ENCODE measurements at places on chromosomes 7 and 10.

- DNase-seq, result no peak
These were observed 183.7 kb downstream of the KCND2 start for GRCh38 chr7:120456699-120457098.

- no peak for DNase-seq
These were observed 335.3 kb downstream of the GFRA1 start for GRCh38 chr10:115937768-115938056.

GRCh38 chr10:45064998-45065397, 64.3 kb downstream of the ZNF22 start:
- no peak for DNase-seq

- no peak for DNase-seq
These were observed 47.2 kb upstream of the MKI67 start for GRCh38 chr10:128173386-128173785.

DNA sequence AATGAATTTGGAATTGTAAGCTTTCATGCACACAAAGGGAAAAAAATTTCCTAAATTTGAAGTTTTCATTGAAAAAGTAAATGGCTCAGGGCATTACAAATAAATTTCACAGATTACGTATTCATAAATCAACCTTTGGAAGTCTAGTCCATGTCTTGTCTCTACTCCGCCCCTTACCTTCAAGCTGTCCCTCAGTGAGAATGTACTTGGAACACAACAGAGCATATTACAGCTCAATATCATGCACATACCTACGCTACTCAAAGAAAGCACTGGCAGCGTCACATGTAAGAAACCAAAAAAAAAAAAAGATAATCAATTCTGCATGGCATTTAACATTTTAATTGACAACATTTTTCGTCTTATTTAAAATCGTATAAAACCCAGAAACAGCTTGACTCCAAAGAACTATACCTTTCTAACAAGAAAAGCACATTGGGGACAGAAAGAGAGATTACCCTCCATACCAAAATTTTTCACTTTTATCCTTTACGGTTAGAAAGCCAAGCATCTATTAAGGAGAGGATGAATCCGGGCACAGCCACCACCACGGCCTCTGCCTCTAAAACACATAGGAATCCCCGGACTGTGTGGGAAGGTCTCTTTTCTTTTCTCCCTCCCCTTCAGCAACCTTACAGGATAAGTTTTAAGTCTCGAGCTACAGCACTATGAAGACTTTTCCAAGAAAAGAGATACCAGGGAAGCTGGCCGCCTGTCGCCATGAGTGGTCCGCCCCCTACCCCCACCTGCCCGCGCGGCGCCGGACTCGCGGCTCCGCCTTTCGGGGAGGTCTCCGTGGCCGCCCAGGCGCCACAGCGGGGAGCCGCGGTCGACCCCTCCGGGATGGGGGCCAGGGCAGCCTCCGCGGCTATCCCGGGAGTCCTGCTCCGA, 1.1 kb downstream of the JMJD1C start:
- DNase-seq, result no peak

DNA sequence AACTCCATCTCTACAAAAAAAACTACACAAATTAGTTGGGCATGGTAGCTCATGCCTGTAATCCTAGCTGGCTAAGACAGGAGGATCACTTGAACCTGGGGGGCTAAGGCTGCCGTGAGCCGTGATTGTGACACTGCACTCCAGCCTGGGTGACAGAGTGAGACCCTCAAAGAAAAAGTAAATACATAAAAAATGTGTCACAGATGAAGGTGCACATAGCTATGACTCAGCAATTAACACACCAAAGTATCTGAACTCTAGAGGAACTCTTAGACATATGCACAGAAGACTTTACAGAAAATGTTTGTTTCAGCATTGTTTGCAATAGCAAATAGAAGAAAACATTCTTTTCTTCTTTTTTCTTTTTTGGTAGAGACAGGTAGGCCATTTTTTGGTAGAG, 8.3 kb downstream of the C10orf62 start:
- no peak for DNase-seq

DNA sequence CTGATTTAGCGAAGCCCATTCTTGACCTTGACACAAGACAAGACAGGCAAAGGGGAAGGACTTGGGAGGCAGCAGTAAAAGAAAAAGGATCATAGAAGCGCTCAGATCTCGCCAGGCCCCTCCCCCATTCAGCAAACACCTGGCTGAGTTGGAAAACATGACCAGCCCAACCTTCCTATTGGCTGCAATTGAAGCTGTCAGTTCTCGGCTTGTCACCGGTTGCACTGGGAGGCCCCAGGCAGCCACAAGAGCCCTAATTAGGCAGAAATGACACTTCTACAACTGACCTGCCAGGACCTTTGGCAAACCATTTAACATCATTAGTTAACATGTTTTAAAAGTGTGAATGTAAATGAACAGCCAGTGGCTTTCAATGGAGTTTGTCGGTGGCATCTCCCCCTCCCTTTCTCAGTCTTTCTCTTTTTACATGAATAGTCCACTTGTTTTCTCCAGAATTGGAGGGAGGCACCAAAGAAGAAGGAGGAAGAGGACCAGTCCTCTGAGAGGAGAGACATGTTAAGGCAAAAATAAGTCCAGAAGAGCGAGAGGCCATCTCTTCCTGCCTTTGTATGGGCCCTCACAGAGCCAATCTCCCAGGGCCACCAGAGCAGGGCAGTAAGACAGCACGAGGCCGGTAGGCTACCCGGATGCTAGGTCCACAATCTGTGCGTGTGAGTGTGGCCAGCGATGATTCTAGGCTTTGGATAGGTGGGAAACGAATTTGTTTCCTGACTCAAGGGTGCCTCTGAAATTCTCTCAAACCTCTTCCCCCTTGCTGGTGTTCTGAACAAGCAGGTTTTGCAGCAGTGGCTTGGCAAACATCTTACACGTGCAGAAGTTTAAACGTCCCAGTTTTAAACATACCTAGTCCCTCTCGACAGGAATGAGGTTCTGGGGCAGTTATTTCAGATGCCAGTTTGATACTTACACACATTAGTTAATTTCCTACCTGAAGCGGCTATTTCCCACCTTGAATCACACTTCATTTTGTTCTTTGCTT, 15.0 kb upstream of the ENO4 start:
- peak; percentile 35 for DNase-seq

DNA sequence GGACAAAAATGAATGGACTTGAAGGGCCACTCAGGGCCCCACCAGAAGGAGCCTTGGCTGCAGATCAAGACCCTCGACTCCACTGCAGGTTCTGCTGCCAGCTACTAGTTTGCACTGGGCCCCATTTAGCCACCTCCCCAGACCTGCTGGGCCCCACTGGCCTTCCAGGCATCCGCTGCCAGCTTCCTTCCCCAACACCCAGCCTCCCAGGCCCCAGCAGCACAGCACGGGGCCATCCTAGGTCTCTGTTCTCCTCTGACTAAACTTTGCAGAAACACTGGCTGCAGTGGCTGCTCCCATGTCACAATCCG, 277.4 kb upstream of the KLF14 start:
- no peak for DNase-seq

DNA sequence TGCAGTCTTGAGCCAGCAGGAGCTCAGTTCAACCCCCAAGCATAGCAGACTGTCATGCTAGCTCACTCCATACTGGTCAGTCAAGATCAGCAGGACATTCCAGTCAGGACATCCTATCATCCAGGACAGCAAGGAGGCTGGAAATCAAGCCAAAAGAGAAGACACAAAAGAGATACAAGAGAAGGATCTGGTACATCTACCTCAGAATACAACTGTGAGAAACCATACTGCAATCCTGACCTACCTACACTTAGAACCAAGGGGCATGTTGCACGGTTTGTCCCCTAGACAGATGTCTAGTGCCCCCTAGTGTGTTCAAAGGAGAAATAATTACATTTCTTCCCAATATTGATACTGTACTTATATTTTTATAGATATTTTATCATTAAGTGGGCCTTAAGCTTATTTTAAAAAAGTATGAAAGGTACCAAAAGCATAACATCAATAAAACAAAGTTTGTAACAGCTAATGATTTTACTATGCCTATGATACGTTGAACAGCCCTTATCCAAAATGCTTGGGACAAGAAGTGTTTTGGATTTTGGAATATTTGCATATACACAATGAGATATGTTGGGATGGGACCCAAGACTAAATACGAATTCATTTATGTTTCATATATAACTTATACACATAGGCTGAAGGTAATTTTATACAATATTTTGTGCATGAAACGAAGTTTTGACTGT, 26.7 kb downstream of the ERCC6 start:
- no peak for DNase-seq

DNA sequence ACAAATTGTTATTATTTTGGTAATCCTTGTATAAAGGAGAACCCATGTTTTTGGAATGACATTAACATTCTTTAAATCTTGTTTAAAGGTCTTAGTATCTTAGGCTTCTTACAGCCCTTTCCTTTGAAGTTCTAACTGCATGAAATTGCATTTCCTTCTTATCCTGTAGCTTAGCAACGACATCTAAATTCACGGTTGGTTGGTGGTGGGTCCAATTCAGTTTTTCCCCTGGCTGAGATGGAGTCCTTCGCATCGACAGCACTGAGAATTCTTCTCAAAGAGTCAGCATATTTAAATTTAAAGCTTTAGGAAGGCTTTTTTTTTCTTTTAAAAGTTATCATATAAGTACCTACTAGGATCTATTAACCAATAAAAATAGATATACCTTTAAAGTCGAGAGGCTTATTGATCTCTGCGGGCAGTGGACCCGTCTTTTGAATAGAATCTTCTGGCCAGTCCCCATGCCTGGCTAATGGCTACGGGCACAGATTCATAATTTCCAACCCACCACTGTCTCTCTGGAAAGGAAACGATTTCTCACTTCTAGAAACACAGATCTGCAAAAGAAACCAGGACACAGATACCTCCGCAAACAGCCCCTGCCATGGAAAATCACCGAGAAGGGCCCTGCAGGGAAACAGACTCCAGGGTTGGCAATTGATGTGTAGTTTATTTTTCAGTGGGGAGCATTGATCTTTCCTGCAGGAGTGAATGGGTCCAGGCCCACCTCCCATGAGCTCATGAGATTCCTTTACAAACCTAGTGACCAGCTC, 63.4 kb downstream of the RAMP3 start:
- DNase-seq, result no peak

DNA sequence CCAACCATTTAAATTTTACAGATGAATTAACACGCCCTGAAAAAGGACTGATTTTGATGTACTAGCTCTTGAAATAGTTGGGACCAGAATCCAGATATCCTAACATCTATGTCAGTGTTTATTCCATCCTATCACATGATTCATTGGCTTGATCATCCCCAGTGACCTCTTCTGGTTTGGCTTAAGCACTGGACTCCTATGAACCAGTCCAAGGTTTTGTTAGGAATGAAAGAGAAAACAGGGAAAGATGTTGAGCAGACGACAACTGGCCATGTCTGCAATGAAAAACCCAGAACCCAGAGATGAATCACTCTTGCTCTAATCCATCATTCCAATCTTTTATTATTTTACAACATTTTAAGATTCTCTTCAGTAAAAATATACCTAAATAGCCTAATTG, 1080.9 kb downstream of the SORCS1 start:
- DNase-seq, result no peak

DNA sequence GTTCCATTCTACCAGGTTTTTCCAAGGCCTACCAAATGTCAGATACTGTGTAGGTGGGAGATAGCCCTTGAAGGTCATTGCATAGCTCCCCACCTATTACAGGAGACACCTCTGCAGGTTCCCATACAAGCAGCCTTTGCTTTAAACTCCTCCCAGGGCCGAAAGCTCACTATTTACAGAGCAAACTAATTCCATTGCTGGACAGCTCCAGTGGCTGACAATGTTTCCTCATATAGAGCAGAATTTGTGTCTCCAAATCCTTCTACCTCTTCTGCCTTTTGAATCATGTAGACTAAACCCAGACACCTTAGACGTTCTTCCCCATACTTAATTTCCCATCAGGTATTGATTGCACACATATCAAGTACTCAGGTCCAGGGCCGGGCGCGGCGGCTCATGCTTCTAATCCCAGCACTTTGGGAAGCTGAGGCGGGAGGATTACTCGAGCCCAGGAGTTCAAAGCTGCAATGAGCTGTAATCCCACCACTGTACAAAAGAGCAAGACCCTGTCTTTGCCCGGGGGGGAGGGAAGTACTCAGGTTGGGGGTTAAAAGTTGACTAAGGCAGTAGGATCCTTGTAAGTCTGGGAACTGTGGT, 2.1 kb downstream of the CNNM1 start:
- DNase-seq, result no peak

- DNase-seq, result no peak
These were observed 132.0 kb upstream of the MDFIC start for GRCh38 chr7:114789871-114790311.

- DNase-seq, result no peak
These were observed 70.2 kb upstream of the LAMB4 start for GRCh38 chr7:108200326-108200725.

GRCh38 chr10:105615715-105616365, 974.8 kb downstream of the SORCS3 start:
- DNase-seq, result no peak

DNA sequence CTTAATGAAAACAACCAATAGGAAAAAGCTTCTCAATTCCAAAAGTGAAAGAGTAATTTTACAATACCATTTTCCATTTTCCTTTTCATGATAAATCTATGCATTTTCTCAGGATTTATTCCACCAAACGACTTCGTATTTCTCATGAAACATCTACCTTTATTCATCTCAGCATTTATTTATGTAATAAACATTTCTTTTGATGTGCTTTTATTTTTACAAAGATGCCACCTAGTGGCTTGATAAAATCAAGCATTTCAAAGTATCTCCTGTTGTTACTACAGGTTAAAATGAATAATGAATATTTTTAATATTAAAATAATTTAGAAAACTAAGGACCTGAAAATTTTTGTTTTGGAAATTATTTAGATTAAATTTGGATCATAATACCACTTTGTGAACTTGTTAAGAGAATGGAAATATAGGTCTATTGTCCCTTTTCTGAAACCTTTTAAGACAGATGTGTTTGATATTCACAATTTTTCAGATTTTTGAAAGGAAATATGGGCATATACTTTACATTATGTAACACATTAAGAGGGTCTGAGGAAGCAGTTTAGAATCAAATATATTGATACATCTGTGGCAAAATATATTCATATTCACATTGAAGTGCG, 2.7 kb upstream of the IQUB start:
- DNase-seq, result no peak

GRCh38 chr7:139182363-139182762, 48.7 kb upstream of the UBN2 start:
- no peak for DNase-seq

GRCh38 chr7:854118-854775, 22.0 kb downstream of the SUN1 start:
- DNase-seq, result no peak

- no peak for DNase-seq
These were observed 9.1 kb downstream of the LANCL2 start for GRCh38 chr7:55374213-55374612.

DNA sequence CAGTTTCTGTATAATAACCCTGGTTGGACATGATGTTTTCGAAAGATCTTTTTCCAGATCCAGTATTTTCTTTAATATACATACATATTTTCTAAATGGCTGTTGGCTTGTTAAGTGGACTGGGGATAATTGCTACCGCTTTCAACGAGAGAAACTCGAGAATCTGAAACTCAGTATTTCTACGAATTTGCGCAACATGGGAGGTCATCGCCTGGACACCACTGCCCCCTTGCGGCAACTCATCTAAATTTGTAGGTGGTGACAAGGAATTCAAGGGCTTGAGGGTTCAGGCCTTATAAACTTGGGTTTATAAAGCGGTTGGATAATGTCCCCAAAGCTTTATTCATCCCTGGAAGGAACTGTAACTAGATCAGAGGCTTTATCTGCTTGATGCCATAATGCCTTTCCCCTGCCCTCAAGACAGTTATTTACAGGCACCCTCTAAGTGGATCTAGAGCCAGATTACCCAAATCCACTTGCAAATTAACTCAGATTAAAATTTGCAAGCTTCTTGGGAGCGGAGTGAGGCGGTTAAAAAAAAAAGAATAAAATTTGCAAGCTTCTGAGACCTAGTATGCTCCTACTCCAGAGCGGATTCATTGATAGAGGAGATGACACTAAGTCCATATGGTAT, 21.3 kb upstream of the KCNK18 start:
- DNase-seq, result peak; percentile 15

All from SHP77 treated with DMSO at 0.1 percent for 48 hours (cell line).